ENCODE measurements at places on chromosomes 13 and 19.

DNA sequence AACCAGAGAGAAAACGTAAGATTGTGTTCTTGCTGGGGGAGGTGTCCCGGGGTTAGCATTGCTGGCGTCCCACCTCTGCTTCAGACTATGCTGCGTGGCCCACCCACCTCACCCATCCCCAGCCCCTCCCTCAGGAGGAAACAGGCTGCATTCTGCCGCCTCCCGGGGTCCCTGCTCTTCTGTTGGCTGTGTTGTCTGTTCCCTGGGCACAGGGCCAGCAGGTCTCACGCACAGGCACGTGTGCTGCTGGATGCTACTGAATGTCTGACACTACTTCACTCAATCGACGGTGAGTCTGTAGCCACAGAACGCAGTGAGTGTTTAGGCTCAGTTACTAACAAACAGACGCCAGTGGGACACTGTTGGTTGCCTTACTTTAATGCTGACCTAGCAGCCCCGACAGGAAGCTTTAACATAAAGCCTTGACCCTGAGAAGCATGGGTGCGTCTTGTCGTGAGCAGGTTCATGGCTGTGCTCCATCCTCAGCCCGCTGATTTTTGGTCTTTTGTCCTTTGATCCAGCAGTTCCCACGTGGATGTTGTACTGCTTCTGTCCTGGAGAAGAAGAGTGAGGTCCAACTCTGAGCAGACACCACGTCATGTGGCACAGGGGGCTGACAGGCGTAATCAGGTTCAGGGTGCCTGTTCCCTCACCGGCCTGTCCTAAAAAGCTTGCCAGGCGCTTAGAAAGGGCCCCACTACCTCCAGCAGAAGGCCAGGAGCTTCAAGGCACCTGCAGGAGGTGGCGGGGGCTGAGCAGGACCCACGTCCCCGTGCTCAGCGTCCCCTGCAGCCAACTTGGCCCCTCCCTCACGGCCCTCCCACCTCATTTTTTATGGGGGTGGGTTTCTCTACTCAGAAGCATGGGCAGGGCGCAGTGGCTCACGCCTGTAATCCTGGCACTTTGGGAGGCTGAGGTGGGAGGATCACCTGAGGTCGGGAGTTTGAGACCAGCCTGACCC is 26.0 kb downstream of the NAXD start:
- H3K27me3 ChIP-seq: no peaks in the 10 kb centered on the region
- no peak overlapping the region for H3K4me3 ChIP-seq
- H3K4me1 ChIP-seq: no peaks in the 10 kb centered on the region
- H3K36me3 ChIP-seq: peaks cover 18% of the 10 kb centered on the region

DNA sequence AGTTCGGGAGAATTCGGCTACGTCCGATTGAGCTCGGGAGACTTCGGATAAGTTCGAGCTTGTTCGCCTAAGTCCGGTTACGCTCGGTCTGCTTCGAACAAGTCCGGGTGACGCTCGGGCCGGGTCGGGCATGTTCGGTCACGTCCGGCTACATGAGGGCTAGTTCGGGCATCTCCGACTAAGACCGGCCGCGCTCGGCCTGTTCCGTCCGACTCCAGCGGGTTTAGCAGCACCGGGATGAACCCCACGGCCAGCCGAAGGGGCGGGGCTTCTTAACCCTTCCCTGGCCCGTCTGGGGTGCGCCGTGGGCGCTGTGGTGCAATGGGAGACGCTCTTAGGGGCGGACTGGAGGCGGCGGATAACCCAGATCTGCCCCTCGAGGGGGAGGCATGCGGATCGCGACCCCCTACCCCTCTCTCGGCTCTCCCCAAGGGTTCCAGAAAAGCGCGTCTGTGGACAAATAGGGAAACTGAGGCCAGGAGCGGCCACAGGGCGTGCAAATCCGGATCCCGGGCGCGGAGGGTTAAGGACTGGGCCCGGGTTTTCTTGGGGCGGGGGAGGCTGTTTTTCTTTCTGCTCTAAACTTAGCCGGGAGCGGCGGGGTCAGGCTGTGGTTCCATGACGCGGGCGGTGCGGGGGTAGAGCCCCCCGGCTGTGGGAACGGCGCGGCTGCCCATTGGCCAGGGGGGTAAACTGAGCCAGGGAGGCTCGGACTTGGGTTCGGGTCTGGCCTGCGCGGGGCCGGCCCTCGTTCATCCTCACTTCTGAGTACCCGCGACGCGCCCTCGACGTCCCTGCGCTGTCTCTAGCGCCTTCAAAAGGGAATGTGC is 1.5 kb downstream of the PDE4C start:
- H3K4me3 ChIP-seq: peak overlapping the region; percentile 79
- DNase-seq: peak; percentile 65
- peaks cover 6% of the 10 kb centered on the region for H3K36me3 ChIP-seq
- H3K27me3 ChIP-seq: peaks cover 89% of the 10 kb centered on the region

DNA sequence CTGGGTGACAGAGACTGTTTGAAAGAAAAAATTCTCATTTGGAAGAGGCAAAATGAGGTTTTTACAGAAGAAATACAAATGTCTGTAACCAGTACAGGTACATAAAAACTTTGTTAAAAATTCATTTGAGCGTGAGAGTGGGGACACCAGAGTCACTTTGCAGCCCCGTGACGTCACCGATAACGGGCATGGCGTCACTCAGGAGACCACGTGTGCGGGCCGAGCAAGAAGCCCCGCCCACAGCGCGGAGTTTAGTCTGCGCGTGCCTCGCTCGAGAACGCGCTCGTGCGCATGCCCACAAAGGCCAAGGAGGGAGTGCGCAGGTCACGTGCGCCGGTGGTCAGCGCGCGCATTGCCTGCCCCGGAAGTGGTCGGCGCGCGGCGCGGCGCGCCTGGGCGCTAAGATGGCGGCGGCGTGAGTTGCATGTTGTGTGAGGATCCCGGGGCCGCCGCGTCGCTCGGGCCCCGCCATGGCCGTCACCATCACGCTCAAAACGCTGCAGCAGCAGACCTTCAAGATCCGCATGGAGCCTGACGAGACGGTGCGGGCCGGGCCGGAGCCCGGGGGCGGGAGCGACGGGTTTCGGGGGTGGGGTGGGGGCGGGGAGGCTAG is at the start of gene RAD23A:
RAD23A (plus strand) TSS at position 384 of the 613 bp plus-strand sequence; CDS start at position 471, 87 bp downstream.
- H3K4me3 ChIP-seq: peak within 1 kb of the TSS; percentile 97
- peaks cover 72% of the 10 kb centered on the region for H3K36me3 ChIP-seq
- H3K27ac ChIP-seq: peak within 1 kb of the TSS; percentile 98
- DNase-seq: peak; percentile 98

DNA sequence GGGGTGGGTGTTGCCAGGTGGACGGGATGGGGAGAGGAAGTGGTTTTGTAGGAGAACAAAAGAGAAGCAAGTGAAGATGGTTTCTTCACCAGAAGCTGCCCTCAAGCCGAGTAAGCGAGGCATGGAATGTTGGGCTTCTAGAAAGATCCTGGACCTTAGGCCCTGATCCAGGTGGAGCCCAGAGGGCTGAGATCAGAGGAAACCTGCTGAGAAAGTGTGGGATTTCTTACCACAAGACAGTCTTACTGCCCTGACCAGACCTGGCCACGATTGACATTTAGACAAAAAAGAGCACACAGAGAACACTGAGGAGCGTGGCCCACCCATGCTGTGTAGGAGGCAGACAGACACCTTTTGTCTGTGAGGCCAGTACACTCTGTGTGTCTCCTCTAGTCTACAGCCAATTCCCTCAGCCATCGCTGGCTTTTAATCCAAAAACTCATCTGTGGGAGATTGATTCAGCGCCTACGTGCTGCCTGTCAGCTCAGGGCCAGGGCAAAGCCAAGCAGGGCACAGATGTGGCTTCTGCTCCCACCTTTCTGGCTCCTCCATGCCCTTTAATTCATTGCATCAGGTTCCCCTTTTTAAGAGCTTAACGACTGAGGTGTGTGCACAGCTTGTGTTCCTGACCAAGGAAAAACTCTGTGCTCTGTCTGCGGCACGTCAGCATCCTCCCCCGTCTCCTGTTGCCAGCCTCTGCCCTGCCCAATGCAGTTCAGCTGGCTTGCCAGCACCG is 123.3 kb downstream of the AKAP11 start:
- H3K4me1 ChIP-seq: peaks cover 61% of the 10 kb centered on the region
- no peaks in the 10 kb centered on the region for H3K27me3 ChIP-seq
- H3K4me3 ChIP-seq: peak overlapping the region; percentile 65
- peak overlapping the region; percentile 84 for H3K27ac ChIP-seq
- H3K36me3 ChIP-seq: peaks cover 2% of the 10 kb centered on the region
- no peak for DNase-seq

DNA sequence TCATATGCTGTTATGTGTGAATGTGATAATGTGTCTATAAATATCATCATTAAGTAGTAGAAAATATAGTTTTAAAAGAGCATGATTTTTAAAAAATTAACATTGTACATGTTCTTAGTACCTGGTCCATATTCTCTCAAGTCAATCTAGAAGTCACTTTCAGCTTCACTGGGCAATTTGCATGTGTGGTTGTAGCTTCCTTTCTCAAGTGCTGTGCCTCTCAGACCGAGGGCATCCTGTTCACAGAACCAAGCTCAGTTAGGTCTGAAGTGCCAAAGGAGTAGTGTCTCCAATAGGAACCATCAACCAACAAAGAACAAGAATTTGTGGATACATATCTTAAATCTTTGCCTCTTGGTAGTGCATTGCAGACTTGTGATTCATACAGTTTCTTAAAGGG is 541.8 kb upstream of the SLC10A2 start:
- no peak overlapping the region for H3K27ac ChIP-seq
- DNase-seq: no peak
- no peak overlapping the region for H3K4me3 ChIP-seq
- H3K4me1 ChIP-seq: no peaks in the 10 kb centered on the region
- peaks cover 2% of the 10 kb centered on the region for H3K36me3 ChIP-seq

DNA sequence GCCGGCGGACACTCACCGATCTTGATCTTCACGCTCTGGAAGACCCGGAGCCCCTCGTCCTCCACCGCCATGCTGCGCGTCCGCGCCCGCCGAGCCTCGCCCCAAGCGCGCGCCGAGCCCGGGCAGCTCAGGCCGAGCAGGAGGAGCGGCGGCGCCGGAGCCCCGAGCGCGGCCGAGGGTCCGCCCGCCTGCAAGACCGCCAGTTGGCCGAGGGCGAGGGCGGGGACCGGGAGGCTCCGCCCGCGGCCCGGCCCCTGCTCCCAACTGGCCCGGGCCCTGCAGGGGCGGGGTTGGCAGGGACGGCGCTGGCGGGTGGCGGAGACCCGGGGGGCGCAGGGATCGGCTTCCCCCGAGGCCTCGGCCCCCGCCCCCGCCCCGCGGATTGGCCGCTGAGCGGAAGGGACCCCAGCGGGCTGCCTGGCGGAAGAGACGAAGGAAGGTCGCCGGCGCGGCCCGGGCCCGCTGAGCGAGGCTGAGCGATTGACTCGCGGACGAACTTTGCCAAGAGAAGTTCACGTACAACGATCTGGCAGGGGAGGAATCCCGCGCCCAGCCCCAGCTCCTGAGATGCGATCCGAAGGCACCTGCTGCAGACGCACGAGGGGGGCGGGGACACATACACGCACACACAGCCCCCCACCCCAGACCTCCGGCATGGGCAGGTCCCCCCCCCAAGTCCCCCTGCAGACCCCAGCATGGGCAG is at the start of gene RASA3:
RASA3 (minus strand) TSS at position 205 of the 703 bp plus-strand sequence; CDS start at position 71, 134 bp downstream.
- no peak for DNase-seq
- peaks cover 63% of the 10 kb centered on the region for H3K4me1 ChIP-seq
- peak within 1 kb of the TSS; percentile 100 for H3K4me3 ChIP-seq
- H3K27ac ChIP-seq: peak within 1 kb of the TSS; percentile 99
- H3K36me3 ChIP-seq: peaks cover 36% of the 10 kb centered on the region
